NAMALWA (cell line): ENCODE measurements at places on chromosomes 5 and 9.

GRCh38 chr5:179438461-179438860 is 93.2 kb upstream of the ADAMTS2 start:
- DNase-seq = no peak

DNA sequence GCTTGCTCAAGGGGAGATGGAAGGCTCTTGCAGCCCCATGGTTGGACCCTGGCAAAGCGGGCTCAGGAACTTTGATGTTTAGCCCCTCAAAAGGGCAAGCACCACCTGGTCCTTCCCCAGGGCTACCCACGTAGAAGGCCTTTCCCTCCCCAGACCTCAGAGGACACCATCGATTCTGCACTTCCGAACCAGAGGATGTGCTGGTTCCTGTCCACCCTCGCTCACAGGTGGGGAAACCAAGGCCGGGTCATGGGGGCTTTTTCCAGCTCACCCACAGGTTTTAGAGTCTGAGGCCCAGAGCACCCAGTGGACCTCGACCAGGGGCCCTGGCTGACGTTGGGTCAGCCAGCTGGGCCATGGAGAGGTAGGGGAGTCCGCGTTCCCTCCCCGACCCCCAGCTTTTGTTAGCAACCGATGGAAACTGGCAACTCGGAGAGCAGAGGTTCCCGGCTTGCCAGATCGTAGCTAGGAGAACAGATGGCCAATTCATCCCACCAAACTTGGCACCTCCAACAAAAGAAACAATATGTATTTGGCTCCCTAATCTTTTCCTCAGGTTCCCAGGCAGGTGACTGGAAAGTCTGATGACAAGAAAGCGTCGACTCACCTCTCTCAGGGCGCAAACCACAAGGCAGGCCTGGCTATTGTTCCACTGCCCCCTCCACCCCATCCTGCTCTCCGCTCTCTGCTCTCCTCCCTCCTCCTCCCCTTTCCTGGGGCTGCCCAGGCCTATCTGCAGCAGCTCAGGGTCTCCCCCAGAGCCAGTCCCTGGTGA is 167.6 kb upstream of the SMIM23 start:
- no peak for DNase-seq

DNA sequence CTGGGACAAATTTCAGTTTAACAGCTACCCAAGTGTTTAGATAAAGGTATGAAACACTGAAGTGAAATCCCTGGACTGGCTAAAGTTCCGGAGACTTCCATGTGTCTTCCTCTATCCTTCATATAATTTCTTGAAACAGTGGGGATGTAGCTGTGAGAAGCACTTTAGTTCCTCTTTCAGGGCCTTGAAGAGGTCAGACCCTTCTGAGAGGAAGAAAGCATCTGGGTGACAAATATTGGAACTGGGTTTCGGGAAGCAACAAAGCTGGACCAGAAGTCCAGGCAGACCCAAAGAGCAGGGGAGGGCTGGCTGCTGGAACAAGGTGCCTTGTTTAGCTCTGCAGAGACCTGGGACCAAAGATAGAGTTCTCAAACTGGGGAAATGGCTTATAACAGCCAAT is 75.4 kb upstream of the ZFAND5 start:
- no peak for DNase-seq

DNA sequence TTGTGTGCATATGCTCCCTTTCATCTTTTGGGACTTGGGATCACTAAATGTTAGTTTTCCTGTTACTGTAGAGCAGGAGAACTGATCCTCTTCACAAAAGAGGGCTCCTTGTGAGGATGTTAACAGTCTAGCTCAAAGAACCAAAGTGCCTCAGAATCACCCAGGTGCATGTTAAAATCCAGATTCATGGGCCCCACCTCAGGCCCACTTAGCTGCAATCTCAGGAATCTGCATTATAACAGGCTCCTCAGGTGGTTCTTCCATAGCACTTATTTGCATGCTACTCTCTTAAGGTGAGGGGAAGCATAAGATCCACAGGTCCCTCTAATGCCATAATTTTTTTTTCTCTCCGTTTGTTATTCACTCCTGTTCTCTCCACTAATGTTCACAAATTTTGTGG is 14.8 kb upstream of the MEF2C start:
- DNase-seq = no peak

- DNase-seq = no peak
Observed at GRCh38 chr5:177434942-177435738, 8.7 kb downstream of the GRK6 start.

DNA sequence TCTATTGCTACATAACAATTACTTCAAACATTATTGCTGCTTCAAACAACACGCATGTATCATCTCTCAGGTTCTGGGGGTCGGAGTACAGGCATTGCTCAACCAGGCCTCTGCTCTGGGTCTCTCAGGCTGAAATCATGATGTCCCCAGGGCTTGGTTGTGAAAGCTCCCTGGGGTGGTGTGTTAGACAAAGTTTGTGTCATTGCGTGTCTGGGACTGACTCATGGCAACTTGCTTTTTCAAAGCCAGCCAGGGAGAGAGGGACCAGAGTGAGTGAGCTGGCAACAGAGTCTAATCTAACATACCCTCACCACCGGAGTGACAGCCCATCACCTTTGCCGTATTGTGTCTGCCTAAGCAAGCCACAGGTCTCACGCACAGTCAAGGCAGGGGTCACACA is 259.2 kb upstream of the NFIL3 start:
- no peak for DNase-seq

GRCh38 chr9:126354887-126355770 is 28.5 kb downstream of the MVB12B start:
- DNase-seq = no peak

- peak; percentile 94 for DNase-seq
Observed at GRCh38 chr5:131263648-131264450, at the start of gene CDC42SE2. CDC42SE2 (plus strand) TSS chr5:131264053; CDS start chr5:131359494, 95,441 bp downstream.

- no peak for DNase-seq
Observed at GRCh38 chr5:169385636-169386035, 84.7 kb upstream of the SLIT3 start.

DNA sequence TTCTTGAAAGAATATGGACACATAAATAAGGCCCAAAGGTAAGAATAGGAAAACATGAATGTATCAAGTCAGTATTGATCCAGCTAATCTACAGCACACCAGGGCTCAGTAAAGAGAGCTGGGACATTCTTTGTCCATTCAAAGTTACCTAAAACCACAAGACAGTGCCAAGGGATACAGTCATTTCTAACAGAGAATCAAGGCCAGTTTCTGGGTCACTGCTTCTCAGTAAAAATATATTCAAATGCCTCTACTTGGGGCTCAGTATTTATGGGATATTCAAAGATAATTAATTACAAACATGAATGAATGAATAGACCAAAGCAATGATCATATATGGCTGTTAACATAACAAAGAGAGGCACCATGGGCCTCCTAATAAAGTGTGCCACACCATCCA is 34.9 kb downstream of the MTMR12 start:
- DNase-seq = no peak

DNA sequence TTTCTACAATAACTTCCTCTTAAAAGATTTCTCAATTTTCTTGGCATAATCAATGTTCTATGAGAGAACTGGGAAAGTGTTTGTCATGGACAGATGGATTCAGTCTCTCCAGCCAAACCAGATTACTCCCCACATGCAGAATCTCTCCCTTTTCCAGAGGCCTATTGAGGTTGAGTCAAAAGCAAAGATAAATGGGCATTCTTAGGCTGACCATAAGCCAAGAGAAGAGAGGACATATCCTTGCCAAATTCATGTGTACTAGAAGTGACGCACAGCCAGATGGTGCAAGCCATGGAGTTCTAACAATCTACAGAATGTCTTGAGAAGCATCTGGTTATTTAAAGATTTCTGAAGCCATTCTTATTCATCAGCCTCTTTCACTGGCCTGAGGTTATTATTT is 2115.0 kb downstream of the MAT2B start:
- DNase-seq = no peak
